CD4-positive, alpha-beta T cell treated with Interleukin-2 at 100 ng/mL for 4 hours (primary cell): ENCODE measurements at places on chromosomes 2 and 18.

DNA sequence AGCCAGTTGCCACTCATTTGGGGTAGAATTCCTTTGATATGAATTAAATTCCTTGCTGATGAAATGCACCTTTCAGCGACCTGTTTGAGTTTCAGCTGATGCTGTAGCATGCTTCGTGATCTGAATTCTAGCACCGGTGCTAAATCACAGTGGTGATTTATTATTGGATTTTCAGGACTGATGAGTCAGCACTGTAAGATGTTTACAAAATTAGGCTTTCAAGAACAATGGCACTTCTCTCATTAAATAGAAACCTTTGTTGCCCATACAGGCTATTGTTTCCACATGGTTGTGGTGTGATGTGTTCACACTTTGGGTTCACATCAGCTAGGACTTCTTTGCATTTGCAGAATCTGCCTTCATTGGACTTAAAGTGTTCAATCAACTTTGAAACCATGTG lies 687.7 kb downstream of the ARHGAP15 start:
- DNase-seq: no peak

GRCh38 chr18:47075098-47075883 lies 39.9 kb upstream of the ELOA2 start:
- no peak for DNase-seq

- no peak for DNase-seq
Measured at GRCh38 chr2:182404975-182405561, 21.8 kb downstream of the PDE1A start.

DNA sequence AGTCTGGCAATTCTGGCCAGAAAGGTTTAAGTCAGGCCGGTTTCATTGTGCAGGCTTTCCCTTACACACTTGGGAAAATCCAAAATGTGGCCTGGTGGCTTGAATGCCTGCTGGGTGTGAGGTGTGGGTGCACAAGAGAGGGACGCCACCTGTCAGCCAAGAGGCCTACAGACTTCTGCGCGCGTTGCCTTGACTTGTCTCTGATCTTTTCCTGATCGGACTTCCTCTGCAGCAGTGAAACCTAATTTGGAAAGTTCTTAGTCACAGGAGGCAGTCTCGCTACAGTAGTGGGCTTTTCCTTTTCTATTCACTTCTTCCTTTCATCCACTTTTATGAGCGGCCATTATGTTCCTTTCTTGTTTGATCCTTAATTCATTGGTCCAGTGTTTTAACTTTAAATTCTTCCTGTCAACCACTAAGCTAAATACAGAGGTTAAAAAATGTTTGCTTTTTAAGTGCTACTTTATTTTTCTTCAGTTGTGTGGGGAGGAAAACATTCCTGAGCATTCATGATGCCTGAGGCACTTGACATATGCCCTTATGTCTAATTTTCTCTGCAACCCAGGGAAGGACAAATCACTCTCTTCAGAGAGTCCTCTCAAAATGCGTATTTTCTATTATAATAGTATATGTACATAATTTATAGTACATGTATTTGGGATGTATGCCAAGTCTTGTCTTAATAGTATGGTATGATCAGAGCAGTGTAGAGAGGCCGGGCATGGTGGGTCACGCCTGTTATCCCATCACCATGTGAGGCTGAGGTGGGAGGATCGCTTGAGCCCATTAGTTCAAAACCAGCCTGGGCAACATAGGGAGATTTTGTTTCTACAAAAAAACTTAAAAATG lies 128.9 kb downstream of the WDSUB1 start:
- no peak for DNase-seq

DNA sequence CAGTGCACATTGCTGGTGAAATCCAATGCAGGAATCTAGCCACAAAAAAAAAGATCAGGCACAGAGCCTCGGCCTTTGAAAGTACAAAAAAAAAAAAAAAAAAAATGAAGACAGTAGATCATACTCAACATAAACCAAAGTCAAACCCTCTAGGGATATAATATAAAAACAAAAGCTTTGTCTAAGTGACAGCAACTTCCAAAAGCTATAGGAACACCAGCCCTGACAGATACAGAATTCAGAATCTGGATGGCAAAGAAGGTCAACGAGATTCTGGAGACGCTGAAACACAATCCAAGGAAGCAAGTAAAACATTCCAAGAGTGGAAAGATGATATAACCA lies 54.0 kb upstream of the SCN1A start:
- DNase-seq: no peak

DNA sequence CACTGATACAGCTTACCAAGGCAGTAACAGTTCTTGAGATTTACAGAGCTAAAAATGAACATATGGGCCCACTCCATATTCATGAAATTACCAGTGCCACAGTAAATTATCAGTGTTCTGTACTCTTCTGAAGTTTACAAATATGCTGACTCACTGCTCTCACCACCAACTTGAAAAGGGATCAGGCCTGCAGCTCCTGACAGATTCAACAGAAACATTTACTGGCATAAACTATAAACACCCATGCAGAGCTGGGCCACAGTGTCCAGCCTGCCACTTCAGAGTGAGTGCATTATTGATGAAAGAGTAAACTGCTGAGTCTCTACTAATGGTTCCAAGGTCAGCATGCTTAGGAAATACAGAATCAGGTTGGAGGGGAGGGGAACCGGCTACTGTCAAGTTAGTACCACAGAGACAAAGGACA lies 83.1 kb downstream of the FARSB start:
- DNase-seq: no peak

- no peak for DNase-seq
Measured at GRCh38 chr18:56711708-56712445, 60.7 kb downstream of the WDR7 start.
